Hematopoietic multipotent progenitor cell (in vitro differentiated cells): ENCODE measurements at places on chromosomes 12 and 14.

DNA sequence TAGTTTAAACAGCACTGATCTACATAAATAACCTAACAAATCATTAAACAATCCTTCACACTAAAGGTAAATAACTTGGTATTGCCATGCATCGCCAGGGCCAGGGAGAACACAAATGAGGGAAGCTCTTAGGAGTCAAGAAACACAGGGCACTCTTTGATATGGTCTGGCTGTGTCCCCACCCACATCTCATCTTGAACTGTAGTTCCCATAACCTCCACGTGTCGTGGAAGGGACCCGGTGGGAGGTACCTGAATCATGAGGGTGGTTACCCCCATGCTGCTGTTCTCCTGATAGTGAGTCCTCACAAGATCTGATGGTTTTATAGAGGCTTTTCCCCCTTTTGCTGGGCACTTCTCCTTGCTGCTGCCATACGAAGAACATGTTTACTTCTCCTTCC, 17.3 kb downstream of the TMEM132D start:
- no peak for DNase-seq

- DNase-seq = peak; percentile 40
These were observed 1.9 kb downstream of the BRI3BP start for GRCh38 chr12:124995200-124995961.

GRCh38 chr12:67783393-67783792, 134.8 kb downstream of the DYRK2 start:
- DNase-seq = no peak

DNA sequence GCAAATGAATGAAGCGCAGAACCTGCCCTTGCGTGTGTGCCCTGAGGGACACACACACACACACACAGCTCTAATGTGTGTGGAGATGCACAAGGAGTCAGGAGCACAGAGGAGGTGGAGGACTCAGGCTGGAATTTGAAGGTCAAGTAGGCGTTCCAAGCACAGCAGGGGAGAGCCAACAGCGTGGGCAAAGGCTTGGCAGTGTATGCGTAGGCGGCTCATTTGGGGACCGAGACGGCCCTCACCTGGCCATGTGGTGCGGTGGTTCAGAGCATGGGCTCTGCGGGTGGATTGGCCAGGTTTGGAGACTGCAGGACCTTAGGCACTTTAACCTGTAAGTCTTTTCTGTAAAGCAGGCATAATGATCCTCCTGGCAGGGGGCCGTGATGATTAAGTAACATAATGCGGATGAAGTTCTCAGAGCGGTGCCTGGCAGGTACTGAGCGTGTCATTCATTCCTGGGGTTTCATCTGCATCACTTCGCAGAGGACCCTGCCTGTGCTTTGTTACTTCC, 69.5 kb upstream of the SLC24A4 start:
- DNase-seq = no peak
